ENCODE measurements at places on chromosomes 3 and 15.

- no peak for DNase-seq
Observed at GRCh38 chr3:54988838-54989630, 61.2 kb upstream of the LRTM1 start.

DNA sequence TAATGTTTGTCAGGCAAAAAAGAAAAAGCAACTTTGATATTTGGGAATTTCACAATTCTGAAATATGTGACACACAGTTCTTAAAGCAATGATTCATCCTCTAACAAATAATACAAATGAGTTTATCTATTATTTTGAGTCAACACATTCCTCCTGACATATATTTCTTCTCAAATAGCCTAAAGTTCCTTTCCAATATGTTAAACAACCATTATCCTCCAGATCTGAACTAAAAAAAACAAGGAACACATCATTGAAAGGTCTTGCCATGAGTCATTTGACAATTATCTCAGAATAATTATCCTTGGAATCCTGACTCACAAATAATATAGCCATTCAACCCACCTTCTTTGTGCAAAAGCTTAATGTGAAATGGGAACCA lies 208.7 kb upstream of the CDIN1 start:
- no peak for DNase-seq

DNA sequence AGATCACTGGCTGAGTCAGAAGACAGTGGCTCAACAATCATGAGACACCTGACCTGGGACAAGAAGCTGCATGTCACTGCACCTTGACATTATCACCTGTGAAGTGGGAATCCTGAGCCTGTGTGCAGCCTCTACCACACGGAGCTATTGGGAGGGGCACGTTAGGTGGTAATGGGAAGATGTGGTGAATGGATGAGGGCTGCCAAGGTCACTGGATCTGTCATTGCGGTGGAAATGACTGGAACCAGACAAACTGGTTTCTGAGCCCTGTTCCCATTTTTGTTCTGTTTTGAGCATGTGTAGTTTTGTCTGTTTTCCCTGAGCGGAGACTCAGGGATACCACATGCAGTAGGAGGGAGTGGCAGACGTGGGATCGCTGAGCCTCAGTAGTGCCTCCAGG lies 235.5 kb downstream of the OPA1 start:
- DNase-seq = no peak

GRCh38 chr3:123535580-123535979 lies 49.3 kb downstream of the HACD2 start:
- DNase-seq = no peak

- DNase-seq = no peak
Observed at GRCh38 chr15:78432664-78433063, 5.4 kb upstream of the IREB2 start.

DNA sequence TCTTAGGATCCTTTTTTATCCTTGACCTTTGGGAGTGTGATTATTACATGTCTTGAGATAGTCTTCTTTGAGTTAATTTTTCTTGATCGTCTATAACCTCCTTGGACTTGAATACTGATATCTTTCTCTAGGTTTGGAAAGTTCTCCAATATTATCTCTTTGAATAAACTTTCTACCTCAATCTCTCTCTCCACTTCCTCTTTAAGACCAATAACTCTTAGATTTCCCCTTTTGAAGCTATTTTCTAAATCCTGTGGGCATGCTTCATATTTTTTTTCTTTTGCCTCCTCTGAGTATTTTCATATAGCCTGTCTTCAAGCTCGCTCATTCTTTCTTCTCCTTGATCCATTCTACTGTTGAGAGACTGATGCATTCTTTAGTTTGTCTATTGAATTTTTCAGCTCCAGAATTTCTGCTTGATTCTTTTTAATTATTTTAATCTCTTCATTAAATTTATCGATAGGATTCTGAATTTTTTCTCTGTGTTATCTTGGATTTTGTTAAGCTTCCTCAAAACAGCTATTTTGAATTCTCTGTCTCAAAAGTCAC lies 12.1 kb downstream of the USF3 start:
- no peak for DNase-seq
